ENCODE measurements at places on chromosomes 6 and 20.

- no peak for DNase-seq
These were observed 160.7 kb upstream of the ARID1B start for GRCh38 chr6:156616495-156616894.

- DNase-seq, result no peak
These were observed 6.7 kb downstream of the APMAP start for GRCh38 chr20:24985802-24986201.

DNA sequence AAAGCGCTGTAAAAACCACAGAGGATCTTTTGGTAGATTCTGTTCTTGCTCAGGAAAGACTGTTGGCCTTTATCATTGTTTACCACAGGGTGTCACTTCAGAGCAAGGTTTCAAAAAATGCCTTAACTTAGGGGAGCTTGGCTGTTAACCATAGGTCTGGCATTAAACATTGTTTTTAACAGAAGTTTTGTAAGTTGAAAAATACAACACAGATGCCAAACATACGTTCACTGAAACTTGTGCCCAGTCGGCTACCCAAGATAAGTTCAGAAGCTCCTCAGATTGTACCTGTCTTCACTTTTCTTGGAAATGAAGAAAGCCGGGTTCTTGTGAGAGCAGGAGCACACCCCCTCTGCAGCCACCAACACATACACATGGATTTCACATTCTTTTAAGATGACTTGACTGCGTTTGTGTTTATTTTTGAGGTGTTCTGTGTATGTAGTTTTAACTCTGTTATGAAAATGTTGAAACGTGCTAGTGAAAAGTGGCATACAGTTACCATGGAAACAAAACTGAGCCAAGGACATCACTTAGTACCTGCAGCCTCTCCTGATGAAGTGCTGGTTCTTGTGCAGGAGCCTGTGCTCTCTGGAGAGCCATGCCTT lies 64.9 kb downstream of the SYCP2L start:
- no peak for DNase-seq

GRCh38 chr6:31462964-31463870 lies 34.7 kb upstream of the MICB start:
- DNase-seq, result peak; percentile 47

- no peak for DNase-seq
These were observed 32.4 kb downstream of the RNF217 start for GRCh38 chr6:124994648-124995047.

DNA sequence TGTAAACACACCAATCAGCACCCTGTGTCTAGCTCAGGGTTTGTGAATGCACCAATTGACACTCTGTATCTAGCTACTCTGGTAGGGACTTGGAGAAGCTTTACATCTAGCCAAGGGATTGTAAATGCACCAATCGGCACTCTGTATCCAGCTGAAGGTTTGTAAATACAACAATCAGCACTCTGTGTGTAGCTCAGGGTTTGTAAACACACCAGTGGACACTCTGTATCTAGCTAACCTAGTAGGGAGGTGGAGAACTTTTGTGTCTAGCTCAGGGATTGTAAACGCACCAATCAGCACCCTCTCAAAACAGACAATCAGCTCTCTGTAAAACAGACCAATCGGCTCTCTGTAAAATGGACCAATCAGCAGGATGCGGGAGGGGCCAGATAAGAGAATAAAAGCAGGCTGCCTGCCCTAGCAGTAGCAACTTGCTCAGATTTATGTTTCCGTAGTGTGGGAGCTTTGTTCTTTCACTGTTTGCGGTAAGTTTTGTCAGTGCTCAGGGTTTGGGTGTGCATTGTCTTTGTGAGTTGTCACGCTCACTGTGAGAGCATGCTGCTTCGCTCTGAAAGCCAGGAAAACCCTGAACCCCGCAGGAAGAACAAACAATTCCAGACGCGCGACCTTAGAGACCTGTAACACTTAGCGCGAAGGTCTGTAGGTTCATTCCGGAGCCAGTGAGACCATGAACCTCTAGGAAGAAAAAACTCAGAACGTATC lies 37.0 kb downstream of the RIOK1 start:
- DNase-seq, result no peak

DNA sequence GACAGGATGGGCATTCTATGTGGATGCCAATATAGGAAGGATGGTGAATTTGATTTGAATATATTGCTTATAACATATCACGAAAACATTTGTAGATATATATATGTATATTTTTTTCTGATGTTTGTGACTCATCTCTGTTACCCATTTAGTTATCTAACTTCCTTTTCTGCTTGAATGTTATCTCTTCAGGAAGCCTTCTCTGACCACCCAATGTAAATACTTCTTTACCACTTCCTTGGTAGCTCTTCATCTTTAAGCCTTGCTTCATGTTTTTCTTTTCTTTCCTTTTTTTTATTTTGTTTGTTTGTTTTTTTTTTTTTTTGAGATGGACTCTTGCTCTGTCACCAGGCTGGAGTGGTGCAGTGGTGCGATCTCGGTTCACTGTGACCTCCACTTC lies 260.5 kb upstream of the EPHA7 start:
- DNase-seq, result no peak

DNA sequence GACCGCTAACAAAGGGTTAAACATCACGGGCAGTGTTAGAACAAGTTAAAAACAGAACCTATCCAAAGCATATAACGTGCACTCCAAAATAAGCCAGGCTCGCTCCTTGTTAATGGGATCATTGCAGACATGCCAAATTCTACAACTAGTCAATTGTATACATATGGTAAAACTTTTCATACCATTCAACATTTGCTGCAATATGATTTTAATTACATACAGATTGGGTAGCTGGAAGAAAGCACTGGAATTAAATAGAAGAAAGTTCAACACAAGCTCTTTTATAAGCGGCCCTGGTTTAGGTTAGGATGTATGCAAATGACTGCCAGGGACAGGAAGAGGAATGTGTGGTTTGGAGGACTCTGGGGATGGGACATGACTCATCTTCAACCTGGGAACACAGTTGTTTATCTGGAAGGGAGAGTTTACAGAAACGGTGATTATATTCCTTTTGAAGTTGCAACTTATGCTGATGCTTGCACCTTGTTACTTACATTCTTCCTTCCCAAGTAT lies 62.5 kb upstream of the TIAM2 start:
- no peak for DNase-seq
